HS-27A (cell line): ENCODE measurements at places on chromosomes 5 and 9.
A peak's percentile ranks its signal among the peaks of the same experiment; 100 is the strongest.

GRCh38 chr5:17115855-17116254 lies 101.6 kb upstream of the BASP1 start:
- no peak for DNase-seq

- no peak for DNase-seq
Measured at GRCh38 chr9:75462866-75463265, 374.6 kb downstream of the OSTF1 start.

GRCh38 chr5:115415143-115415491 lies 118.7 kb upstream of the CCDC112 start:
- DNase-seq: no peak

GRCh38 chr5:112226215-112226614 lies 192.9 kb downstream of the EPB41L4A start:
- DNase-seq: no peak

DNA sequence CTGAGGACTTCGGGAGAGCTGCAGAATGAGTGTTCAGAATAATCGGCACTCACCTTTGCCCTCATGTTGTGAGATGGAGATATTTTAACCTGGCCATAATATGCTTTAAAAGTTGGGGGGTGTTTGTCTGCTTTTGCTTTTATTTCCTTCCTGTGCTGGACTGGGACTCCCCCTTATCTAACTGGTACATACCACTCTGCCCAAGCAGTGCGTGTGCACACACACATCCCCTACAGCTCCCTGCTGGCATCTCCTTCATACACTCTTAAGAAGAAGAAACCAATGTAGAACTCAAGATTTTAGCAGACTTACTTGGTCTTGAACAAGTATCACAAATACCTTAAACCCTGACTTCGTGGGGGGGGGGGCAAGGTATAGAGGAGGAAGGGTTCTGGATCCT lies 146.2 kb upstream of the DMRT1 start:
- no peak for DNase-seq

DNA sequence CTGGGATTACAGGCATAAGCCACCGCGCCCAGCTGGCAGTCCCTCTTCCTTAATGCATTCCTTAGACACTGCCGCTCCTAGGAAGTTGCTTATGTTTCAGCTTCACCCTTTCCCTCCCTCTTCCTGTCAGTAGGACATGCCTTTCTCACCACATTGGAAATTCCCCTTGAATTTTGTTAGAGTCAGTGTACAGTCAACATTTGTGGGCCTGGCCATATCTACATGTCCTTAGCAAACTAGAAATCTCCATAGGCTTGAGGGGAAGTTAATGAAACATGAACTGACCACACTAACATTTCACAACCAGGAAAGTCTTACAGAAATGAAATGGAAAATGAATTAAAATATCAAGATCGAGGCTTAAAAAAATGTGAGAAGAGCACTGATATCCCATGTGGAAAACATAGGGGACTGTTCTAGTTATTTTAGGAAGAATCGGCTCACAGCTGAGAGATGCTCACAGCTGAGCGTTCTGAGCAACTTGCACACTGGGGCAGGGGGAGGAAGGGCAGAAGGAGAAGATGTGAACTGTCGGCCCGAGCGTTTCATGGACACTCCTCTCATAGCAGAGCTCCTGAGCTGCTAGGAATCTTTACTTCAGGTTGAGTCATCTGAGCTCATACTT lies 21.1 kb upstream of the LVRN start:
- peak; percentile 66 for DNase-seq

DNA sequence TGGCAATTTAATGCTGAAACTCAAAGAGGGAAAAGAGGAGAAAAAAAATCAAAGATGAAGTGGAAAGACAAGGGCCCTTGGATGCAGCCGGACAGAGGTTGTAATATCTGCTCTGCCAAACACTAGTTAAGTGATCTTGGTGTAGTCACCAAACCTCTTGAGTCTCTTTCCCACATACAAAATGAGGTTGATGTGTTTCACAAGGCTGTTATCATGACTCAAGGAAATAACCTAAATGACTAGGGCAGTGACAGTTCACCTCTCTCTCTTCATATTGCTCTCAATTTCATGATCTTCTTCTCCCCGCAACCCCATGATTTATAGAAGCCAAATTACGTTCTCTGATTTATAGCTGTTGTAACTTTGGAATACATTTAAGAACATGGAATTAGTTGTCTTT lies 44.9 kb downstream of the PIK3R1 start:
- no peak for DNase-seq

- DNase-seq: no peak
Measured at GRCh38 chr5:30802961-30803705, 390.4 kb upstream of the CDH6 start.

DNA sequence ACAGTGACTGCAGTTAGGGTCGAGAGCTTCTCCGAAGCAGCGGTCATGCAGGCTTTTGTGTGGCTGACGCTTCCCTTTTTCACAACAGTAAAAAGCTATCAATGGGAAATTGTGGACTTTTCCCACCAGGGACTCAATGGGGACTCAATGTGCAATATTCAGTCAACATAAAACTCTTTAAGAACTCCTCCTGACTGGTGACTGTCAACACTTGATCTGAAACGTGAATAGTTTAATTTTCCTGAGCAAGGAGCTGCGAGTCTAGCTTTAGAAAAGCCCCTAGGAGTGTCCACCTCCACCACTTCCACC lies 28.7 kb downstream of the EXOC3 start:
- DNase-seq: no peak

- DNase-seq: no peak
Measured at GRCh38 chr9:31078175-31078574, 1306.3 kb upstream of the ACO1 start.

- no peak for DNase-seq
Measured at GRCh38 chr5:5705010-5705409, 282.5 kb downstream of the ICE1 start.

DNA sequence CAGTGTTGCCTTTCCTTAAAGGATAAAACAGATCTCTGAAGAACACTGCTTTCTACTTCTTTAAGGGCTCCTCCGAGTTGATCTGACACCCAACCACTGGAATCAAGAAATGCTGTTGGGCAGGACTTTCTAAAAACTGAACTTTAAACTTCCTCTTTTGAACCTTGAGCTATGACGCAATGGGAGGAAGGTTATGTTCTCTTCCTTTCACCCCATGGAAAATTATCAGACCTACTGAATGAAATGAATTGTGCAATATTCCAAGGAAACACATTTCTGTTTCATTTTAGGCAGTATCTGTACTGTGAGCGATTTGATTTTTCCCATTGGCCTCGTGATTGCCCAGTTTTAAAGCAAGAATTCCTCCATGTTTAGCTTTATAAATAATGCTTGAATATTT lies 206.0 kb upstream of the PRR16 start:
- DNase-seq: no peak

DNA sequence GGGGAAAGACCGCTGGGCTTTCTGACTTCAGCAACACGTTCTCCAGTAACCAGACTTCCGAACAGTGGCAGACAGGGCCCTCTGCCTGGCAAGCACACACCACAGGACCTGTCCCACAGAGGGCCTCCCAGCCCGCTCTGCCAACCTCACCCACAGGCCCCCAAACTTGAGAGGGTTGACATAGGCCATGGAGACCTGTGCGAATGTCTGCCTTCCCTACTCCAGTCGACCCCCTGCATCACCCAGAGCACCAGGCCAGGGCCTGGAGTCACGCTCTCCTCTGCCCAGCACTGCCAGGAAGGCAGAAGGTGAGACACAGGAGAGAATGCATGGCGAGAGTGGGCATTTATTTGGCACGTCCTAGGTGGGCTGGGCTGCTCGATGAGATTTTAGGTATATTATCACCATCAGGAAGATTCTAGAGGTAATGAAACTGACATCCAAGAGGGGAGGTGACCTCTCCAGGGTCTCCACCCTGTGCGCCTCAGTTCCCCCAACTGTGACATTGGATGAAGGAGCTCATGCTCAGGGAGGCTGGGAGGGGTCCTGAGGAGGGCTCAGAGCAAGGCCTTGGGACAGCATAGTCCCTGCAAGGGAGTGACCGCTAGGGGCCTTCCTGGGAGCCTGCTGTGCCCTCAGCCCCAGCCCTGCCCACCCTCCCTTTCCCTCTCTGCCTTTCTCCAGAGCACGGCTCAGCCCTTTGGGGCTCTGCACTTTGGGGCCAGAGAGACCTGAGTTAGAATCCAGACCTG lies 54.9 kb downstream of the DUSP1 start:
- DNase-seq: no peak

GRCh38 chr5:69170495-69170894 lies 3.5 kb downstream of the CCNB1 start:
- no peak for DNase-seq

DNA sequence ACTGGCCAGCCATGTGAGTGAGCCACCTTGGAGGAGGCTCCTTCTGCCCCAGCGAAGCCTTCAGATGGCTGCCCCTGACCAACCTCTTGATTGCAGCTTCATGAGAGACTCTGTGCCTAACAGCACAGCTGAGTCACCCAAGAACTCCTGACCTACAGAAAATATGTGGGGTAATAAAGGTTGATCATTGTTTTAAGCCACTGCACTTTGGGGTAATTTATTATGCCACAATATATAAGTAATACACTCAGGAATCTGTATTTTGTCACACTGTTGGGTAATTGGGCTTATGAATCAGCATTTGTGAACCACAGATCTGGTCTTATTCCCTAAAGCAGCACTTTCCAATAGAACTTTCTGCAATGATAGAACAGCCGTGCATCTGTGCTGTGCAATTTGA lies 24.4 kb upstream of the VDAC1 start:
- DNase-seq: peak; percentile 14

- no peak for DNase-seq
Measured at GRCh38 chr9:95366731-95367325, 49.3 kb upstream of the FANCC start.

DNA sequence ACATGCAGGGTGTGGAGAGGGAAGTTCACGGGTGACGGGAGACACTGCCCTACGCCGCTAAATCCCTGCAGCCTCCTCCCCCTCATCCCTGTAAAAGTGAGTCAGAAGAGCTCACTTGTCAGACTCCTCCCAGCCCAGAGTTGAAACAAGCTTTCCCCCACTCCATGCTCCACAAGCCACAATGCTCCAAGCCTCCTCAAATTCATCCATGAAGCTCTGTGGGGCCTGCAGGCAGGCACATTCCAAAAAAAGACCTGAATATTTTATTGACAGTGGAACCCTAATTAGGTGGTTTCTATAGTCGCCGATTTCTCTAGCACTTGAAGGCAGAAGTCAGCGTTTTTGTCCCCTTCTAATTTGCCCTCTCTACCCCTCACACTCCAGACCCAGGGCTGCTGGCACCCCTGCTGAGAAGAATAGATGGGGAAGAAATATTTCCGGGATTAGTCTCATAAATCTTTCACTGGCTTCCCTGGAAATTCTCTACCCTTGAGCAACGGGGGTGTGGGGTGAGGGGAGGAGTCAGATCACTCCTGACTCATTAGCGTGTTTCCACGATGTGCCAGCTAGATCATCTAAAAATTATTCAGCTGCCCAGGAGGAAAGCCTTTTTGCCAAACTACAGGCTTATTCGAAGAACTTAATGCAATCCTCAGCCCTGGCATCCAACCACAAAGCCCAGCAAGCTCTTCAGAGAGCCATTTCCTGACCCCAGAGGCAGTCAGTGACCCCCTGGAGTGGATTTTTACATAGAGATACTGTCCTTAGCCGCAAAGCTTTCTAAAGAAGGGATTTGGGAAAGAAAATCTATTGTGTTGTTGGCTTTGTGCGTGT lies 97.1 kb downstream of the ENC1 start:
- DNase-seq: peak; percentile 85

DNA sequence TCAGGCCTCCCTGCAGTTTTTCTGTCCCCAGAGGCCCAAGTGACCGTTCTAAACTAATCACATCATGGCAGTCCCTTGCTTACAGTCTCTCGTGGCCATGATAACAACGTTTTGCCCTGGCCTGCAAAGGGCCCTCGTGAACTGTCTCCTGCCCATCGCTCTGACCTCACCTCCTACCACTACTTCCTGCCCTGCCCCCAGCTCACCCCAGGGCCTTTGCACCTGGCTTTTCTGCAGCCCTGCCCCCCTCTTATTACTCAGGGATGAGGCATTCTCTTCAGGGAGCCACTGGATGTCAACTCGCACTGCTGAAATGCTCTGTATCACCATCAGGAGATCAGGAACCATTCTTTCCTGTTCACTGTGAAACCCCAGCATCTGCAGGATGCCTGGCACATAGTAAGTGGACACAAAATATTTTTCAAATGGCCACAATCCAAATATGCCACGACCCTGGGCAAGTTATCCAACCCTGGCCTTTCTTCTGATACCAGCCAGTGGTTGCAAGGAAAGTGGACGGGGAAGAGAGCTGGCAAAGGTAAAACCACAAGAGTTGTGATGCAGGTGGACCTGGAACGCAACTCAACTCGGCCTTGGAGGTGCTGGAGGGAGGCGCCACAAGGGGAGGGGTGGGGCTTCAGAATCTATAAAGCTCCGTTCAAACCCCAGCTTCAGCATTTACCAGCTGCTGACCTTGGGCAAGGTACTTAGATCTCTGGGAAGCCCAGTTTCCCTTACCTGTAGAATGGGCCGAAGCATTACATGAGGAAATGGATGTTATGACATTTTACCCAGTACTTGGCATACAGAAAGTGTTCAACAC lies 1.7 kb downstream of the SNCB start:
- no peak for DNase-seq

- no peak for DNase-seq
Measured at GRCh38 chr5:178058321-178059012, 54.9 kb upstream of the N4BP3 start.

DNA sequence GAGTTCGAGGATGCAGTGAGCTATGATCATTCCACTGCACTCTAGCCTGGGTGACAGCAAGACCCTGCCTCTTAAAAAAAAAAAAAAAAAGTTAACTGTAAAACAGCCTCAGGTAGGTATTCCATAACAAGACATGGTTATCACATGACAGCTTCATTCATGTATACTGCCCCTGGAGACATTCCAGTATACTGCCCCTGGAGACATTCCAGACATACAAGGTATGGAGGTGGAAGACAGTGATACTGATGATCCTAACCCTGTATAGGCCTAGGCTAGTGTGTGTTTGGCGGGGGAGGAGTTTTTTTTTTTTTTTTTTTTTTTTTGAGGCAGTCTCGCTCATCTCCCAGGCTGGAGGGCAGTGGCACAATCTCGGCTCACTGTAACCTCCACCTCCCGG lies 105.5 kb downstream of the RICTOR start:
- no peak for DNase-seq
